ENCODE measurements at places on chromosomes 2 and 18.

GRCh38 chr2:234953116-234954031 is 1.6 kb downstream of the SH3BP4 start:
- DNase-seq, result no peak

- no peak for DNase-seq
These were observed 21.0 kb upstream of the MCFD2 start for GRCh38 chr2:46936566-46936965.

- DNase-seq, result no peak
These were observed 37.3 kb downstream of the COL4A3 start for GRCh38 chr2:227201771-227202170.

DNA sequence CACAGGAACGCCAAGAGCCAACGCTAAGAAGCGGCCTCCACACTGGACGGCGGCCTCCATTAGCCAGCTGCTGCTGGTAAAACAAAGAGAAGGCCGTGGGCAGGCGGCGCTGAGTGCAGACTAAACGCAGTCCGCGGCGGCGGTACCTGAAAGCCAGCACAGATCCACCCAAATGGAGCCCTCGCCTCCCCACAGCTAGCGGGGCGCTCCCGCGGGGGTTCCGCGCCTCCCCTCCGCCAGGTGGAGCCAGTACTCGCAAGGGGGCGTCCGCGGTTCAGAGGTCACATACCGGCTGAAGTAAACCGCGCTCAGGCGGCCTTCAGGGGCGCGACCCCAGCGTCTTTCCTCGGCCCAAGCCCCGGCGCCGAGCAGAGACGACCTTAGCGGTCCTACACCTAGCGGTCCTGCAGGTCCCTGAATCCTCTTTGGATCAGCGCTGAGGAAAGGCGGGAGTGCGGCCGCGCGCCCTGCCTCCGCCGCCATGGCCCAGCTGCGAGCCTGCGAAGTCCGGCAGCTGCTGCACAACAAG is 293.1 kb upstream of the ERBB4 start:
- no peak for DNase-seq

DNA sequence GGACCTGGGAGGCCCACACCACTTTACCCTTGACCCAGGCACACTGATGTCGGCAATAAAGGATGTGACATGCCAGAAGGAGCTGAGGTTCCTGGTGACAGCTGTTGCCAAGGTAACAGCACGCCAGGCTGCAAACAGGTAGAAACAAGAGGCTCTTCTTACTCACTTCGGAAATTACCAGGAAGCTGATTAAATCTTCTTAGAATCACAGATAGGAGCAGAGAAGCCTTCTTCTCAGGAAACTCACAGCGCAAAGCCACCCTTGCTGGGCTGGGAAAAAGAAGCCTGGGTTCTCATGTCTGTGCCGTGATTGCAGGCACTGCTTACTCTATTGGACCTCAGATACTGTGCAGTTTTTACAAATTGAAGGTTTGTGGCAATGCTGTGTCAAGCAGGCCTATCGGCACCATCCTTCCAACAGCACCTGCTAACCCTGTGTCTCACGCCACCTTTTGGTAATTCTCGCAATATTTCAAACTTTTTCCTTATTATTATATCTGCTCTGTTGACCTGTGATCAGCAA is 61.0 kb upstream of the TAF1B start:
- peak; percentile 65 for DNase-seq

DNA sequence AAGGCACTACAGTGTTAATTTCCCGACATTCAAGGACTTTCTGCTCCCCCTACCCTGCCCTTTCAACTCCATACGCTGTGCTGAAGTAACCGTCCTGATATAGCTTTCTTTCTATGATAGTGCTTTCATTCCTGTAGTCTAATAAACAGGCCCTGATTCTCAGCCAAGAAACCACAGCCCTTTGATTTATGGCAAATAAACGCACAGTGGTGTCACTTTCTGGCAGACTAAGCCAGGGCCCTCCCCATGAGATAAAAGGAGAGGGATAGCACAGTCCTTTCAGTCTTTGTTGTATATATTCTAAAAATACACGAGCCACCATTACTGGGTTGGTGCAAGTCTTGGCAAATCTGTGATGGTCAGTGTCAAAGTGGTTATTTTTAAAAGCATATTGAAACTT is 291.2 kb downstream of the ALPK2 start:
- DNase-seq, result no peak

DNA sequence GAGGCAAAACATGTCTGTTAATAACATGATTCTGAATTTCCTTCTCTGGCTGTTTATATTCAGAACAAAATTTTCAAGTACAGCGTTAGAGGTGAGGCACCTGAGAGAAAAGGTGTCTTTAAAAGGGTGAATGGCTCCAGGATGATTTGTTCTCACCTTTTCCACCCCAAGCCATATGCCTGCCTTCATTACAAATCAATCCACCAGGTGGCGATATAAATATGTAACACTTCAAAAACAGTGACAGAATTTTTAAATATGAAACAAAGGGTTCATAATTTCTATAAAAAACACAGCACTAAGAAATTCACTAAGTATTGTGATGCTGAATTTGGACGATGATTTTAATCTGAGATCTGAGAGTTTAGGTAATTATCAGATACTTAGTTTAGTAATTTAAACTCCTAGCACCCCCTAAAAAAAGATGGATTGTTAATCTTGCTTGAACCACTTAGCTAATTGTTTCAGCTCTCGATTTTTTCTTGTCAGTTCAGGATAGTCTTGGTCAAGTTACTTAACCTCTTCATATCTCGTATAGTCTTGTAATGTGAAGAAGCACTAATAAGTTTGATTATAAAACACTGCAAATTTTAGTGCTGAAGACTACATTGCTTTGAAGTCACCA is 528.8 kb downstream of the CPS1 start:
- DNase-seq, result no peak
